NCI-H82 (cell line): ENCODE measurements at places on chromosomes 11 and 22.

DNA sequence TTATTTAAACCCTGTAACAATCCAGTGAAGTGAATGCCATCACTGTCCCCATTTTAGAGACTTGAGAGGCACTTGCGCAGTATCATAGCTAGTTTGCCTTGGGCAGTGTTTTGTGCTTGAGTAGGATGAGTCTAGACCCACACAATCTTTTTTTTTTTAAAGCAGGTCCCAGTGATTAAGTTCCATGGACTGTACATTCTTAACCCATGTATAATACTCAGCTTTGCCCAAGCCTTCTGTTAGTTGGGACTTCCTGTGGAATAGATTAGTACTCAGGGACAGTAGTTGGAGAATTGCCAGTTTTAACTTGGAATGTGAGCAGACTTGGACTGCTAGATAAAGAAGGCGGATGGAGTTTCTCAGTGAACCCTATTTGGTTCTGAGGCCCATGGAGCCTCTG lies 108.6 kb upstream of the RASSF10 start:
- DNase-seq = no peak

DNA sequence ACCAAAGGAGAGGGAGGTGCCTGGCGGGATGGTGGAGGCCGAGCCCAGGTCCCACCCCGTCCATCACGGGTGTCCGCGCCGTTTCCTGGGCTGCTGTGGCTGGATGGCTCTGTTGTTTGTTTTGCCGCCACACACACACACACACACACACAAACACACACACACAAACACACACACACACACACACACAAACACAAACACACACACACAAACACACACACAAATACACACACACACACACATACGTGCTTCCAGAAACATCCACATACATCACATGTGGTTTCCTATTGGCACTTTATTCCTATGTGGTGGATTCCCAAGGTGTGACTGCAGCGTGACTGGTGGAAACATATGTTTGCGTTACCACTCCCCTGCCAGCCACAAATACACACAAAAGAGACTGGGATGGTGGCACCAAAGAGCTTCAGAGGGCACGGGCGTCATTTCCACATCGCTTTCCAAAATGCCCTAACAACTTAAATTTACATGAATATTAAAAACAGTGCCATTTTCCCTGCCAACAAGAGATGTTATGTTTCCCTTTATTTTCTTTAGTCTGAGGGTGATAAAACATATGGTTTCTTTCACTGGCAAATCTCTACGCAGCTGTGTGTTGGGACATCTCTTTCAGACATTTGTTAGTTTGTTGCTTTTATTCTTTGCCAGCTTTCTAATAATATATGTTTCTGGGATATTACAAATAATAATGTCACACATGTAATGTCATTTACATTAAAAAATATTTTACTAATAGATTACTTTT lies 356.8 kb downstream of the BRD1 start:
- no peak for DNase-seq

- no peak for DNase-seq
These were observed 193.6 kb upstream of the CARD18 start for GRCh38 chr11:105333153-105333552.

DNA sequence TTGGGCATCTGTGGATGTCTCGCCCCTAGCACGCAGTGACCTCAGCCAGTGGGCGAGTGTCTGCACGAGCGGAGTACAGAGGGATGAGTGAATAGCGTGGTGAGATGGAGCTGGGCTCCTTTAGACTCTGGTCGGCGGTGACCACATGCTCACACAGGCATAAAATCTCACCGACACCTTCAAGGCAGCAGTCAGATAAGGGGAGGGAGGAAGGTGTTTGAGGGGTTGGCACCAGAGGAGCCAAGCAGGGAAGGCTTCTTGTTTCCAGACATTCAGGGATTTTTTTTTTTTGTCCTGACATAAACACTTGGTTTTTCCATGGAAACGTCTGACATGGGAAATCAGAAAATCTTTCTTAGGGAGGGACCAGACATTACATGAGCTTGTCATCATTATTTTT lies 35.8 kb downstream of the GRIK4 start:
- DNase-seq = no peak

GRCh38 chr11:46055371-46055770 lies 65.9 kb downstream of the PHF21A start:
- DNase-seq = no peak

DNA sequence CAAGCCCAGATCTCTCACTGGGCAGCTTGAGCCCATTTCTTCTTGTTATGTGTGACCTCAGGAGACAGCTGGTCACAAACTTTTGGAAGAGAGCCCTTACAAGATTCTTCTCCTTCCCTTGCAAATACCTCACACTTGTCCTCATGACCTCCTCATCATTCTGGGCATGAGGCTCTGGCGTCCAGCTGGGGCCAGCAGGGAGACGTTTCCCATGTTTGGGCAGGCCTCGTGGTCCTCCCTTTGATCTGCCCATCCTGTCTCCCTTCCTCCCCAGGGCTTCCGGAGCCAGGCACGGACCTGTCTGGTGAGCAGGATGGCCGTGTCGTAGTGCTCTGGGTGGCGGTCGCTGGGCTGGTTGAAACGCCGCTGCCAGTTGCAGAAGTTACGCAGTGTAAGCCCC lies 9.7 kb downstream of the ADAMTS8 start:
- DNase-seq = no peak

GRCh38 chr11:123145661-123146060 lies 49.4 kb downstream of the CLMP start:
- peak; percentile 99 for DNase-seq

DNA sequence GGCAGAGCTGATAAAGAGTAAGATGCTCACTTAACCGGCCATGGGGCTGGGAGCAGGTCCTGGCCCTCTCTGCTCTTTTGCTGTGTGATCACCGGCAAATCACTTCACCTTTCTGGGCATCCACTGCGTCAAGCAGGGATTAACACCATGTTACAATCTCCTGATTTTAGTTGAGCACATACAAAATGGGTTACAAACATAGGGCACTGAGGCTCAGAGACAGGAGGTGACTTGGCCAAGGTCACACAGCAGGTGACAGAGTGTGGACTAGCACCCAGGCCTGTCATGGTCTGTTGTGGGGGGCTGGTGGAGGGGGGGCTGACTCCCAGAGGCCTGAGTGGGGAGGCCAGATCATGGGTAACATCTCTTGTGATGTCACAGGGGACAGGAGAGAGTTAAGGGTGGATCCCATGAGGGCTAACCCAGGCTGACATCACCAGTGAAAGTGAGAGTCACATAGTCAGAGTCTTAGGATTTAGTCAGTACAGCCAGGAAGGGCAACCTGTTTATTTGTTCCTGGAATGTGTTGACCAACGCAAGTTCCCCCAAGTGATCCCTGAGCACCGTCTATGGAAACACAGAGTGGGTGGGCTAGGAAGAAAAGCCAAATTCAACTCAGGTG lies 27.8 kb downstream of the GDPD5 start:
- no peak for DNase-seq

DNA sequence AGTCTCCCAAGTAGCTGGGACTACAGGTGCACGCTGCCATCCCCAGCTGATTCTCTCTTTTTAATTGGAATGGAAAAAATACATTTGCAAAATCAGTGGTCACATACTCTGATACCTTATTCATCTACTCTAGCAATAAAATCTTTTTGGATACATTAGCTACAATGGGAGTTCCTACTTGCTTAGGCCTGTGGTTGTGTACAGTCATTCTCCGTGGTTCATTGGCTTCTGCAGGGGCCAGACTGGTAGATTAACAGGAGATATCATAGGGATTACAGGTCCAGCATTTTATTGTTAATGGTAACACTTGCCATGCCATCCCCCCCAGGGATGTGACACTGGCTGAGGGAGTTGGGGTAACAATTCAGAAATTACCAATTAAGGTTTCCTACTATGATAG lies 140.0 kb downstream of the ADAMTS15 start:
- DNase-seq = no peak

GRCh38 chr22:26837784-26838470 lies 180.5 kb downstream of the MIAT start:
- no peak for DNase-seq

DNA sequence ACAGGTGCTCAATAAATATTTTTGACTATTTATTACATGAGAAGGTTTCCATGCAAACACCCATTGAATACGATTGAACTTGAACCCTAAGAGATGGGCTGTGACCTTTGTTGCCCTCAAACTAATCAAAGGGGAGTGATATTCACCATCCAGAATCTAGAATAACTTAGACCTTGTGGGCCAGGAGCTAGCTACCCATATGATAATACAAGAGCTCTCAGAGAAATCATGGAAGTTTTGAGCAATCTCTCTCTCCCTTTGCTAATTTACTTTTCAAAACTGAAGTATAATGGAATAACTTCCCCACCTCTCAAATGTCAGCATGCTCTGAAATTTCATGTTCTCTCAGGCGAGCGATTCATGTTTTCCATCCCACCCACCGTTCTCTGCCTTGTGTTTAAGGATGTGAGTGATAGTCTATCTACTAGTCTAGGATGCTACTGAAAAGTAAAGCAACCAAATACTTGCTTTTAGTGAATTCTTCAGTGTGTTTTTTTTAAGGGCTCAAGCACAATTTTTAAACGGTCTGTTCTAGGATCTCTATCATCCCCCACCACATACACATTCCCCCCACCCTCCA lies 33.3 kb downstream of the BARX2 start:
- no peak for DNase-seq

DNA sequence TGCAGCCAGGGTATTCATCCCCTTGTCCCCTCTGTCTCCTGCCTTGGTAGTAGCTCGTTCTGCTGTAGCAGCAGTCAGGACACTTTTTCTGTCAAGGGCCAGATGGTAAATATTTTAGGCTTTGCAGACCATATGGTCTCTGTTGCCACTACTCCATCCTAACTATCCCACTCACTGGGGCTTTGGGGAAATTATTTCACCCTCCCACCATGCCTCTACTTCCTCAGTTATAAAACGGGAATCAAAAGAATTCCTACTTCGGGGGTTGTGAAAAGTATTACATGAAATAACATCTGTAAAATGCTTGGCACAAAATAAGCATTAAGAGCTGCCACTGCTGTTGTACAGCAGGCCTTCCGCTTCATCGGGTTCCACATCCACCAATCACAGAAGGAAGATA lies 89.9 kb upstream of the LDLRAD3 start:
- DNase-seq = peak; percentile 75

GRCh38 chr11:117058761-117059261 lies 39.4 kb downstream of the SIK3 start:
- no peak for DNase-seq

GRCh38 chr11:102449651-102450570 lies 2.7 kb downstream of the TMEM123 start:
- peak; percentile 17 for DNase-seq

- DNase-seq = peak; percentile 98
These were observed 165.1 kb downstream of the CEP164 start for GRCh38 chr11:117492578-117493251.

- no peak for DNase-seq
These were observed 8.3 kb downstream of the KIRREL3 start for GRCh38 chr11:126992065-126992803.

DNA sequence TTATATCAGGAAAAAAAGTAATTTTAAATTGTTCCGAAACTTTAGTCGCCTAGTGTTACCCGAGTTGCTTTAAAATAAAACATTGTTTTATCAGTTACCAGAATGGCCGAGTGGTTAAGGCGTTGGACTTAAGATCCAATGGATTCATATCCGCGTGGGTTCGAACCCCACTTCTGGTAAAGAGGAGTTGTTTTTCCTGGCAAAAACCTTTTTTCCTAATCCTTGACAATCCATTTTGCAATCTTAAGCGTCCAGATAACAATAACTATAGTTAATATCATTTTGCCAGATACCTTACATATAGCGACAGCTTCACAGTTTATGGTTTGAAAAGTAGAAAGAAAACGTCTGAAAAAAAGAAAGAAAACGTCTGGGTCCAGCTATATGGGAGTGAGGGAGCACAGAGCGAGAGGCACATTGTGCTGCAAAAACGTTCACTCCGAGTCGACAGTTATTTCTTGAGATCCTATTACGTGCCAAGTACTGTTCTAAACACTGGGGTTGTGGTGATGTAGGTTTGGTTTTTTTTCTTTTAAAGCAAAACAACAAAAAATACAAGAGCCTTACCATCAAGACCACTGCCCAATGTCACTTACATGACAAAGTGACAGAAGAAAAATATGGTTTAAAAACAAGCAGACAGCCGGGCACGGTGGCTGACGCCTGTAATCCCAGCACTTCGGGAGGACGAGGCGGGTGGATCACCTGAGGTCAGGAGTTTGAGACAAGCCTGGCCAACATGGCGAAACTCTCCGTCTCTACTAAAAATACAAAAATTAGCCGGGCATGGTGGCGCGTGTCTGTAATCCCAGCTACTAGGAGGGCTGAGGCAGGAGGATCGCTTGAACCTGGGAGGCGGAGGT lies 40.6 kb downstream of the OR4D9 start:
- DNase-seq = peak; percentile 74

DNA sequence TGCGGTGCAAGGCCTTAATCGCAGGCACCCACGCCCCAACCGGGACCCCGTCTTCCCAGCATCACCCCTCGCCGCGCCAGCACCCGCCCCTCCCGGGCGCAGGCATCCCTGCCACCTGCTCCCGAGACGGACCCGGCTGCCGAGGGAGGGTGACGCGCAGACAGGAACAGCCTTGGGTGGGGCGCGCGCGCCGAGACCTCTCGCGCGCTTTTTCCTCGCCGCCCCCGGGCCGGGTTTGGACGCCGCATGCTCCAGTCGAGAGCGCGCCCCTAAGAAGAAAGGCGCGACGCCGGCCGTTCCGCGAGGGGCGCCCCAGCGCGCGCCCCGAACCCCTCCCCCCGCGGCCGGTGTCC lies 504 bp downstream of the CFL1 start:
- DNase-seq = no peak

DNA sequence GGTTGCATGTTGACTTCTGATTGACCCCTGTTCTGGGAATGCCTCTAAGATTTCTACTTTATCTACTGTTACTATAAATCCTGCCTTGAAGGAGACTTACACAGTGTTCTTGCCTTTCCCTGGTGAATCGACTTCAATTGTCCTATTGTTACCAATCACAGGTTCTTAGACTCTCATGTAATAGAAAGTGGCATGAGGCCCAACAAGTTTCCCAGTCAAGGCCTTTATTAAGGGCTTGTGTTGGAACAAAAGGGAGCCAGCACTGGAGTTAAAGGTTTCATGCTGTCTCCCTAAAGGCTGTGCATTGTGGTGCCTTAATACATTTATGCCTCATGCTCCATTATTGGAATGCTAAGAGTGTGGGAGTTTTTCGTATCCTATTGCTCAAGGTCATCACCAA lies 23.3 kb downstream of the MS4A2 start:
- no peak for DNase-seq

GRCh38 chr22:22684580-22685561 lies 40.5 kb downstream of the GGTLC2 start:
- peak; percentile 38 for DNase-seq

- no peak for DNase-seq
These were observed 23.0 kb upstream of the MYEOV start for GRCh38 chr11:69270941-69271340.

GRCh38 chr22:20115691-20116375 lies at the start of gene RANBP1:
Gene RANBP1 (plus strand): TSS chr22:20116104. CDS start chr22:20116185, 81 bp downstream.
- DNase-seq = no peak
